Stimulated activated CD8-positive, alpha-beta memory T cell treated with anti-CD3 and anti-CD28 coated beads, Interleukin-7, amount 100 ng/mL, for 4 hours (primary cell): ENCODE measurements at places on chromosomes 2 and 18.

GRCh38 chr2:66495788-66496640 lies 61.1 kb downstream of the MEIS1 start:
- DNase-seq, result no peak

GRCh38 chr2:182349268-182349667 lies 77.6 kb downstream of the PDE1A start:
- no peak for DNase-seq

GRCh38 chr18:23837591-23837990 lies 148.3 kb downstream of the LAMA3 start:
- DNase-seq, result no peak

DNA sequence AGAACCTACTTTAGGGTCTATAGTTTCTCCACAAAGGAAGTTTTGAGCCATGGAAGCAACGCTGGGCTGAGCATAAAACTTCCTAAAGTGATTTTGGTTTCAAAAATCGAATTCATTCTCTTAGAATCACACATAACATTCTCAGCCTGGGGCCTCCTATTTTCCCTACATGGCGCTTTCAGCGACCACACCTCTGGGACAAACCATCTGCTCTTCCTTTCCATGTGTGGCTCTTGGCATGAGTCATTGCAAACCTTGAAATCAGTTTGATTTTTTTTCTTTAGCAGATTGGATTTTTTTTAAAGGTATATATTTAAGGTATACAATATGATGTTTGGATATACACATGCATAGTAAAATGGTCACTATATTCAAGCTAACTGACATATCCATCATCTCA lies 72.5 kb upstream of the APCDD1 start:
- no peak for DNase-seq

GRCh38 chr2:226407135-226407534 lies 392.5 kb downstream of the IRS1 start:
- no peak for DNase-seq

GRCh38 chr2:15793078-15793913 lies 147.1 kb upstream of the MYCN start:
- DNase-seq, result no peak

GRCh38 chr2:71043531-71044407 lies 24.7 kb upstream of the NAGK start:
- DNase-seq, result no peak

DNA sequence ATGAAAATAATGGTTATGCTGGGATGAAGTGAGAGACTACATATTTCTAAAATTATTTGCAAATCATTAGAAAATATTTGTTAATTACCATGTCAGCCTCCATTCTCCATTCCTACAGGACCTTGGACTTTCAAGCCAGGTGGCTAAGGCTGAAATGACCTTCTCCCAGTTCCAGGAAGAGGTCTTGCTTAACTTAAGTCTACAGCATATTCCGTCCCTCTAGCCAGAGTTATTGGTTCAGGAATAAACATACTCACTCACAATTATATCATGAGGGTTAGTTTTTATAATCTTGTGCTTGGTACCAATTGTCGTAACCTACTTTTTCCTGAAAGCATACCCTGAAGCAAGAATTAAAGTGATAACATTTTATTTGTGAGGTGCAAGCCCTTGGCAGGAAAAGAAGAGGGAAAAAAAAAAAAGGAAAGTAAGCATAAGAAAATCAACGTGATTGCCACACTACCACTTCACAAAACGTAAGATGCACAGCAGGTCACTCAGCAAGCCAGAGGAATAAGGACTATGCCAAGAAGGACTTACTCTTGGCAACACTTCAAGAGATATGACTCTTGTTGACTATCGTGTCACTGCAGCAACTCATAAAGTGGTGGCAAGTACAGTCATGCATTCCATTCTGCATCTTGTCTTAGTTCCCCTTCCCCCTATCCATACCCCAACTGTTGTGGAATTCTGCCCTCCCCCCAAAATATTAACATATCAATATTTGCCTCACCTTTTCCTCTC lies 479.1 kb downstream of the MBD2 start:
- no peak for DNase-seq

- no peak for DNase-seq
These were observed 21.9 kb upstream of the PPP1CB start for GRCh38 chr2:28729698-28730097.

GRCh38 chr2:150532879-150533278 lies 45.4 kb upstream of the RND3 start:
- DNase-seq, result no peak

- DNase-seq, result no peak
These were observed 78.2 kb upstream of the UXS1 start for GRCh38 chr2:106272216-106272807.

- DNase-seq, result no peak
These were observed 159.2 kb downstream of the BCL2 start for GRCh38 chr18:63160172-63160995.

- DNase-seq, result no peak
These were observed 20.9 kb upstream of the SLC66A3 start for GRCh38 chr2:11134349-11134748.
